Stimulated activated CD4-positive, alpha-beta T cell treated with anti-CD3 and anti-CD28 coated beads, Interleukin-1b, Interleukin-23, amount 100 ng/mL, for 4 hours (primary cell): ENCODE measurements at places on chromosomes 3 and 15.

- DNase-seq, result no peak
These were observed 33.4 kb downstream of the RAP2B start for GRCh38 chr3:153195349-153195879.

- DNase-seq, result no peak
These were observed 29.4 kb upstream of the HEG1 start for GRCh38 chr3:125085166-125085565.

GRCh38 chr3:106438887-106439286 is 570.1 kb upstream of the CBLB start:
- no peak for DNase-seq

- DNase-seq, result no peak
These were observed 288.9 kb upstream of the C2CD4B start for GRCh38 chr15:62453981-62454380.

DNA sequence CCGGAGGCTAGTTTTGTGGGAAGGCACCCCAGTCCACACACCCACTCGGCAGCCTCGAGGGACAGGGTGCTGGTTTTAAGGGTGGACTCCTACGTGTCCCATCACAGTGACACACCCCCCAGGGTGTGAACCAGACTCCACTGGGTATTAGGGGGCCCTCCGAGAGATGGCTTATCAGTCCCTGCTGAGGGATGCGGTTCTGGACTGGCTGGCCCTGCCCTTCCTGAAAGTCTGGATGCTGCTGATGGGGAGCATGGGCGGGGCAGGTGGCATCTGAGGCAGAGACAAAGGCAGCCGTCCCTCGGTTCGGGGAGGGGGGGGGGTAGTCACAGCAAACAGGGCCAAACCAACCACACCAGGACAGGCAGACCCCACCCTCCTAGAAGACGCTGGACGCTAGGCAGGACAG is 939 bp upstream of the ULK3 start:
- no peak for DNase-seq

- no peak for DNase-seq
These were observed 25.9 kb downstream of the CBLB start for GRCh38 chr3:105842943-105843342.

- DNase-seq, result no peak
These were observed 578.7 kb downstream of the SQOR start for GRCh38 chr15:46213551-46213950.

DNA sequence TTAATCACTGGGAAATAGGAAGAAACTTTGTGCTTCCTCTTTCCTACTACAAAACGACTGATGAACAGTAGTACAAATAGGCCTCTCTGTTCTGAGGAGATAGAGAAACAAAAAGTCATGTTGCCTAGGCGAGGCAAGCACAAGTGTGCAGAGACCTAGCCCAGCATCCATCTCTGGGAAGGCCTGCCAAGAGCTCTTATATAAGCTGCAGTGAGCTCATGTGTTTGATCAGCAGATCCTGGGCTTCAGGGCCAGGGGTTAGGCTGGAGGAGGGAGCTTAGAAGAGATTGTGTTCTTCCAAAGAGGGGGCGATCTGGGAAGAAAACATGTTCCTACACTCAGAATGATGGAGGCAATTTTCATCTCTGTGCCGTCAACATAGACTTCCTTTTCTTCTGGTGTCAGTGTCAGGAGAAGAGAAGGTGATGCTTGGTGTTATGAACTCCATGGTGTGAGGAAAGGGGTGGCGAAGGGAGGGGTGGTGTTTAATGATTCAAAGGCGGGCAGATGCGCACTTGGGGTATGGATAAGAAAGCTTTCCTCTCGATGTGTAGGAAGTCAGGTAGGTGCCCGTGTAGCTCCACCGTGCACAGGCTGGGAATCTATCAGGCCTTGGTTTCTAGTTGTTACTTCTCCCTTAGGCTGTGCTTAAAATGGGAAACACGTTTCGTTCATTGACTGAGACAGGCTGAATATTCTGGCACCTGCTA is 29.5 kb upstream of the ETV5 start:
- no peak for DNase-seq

DNA sequence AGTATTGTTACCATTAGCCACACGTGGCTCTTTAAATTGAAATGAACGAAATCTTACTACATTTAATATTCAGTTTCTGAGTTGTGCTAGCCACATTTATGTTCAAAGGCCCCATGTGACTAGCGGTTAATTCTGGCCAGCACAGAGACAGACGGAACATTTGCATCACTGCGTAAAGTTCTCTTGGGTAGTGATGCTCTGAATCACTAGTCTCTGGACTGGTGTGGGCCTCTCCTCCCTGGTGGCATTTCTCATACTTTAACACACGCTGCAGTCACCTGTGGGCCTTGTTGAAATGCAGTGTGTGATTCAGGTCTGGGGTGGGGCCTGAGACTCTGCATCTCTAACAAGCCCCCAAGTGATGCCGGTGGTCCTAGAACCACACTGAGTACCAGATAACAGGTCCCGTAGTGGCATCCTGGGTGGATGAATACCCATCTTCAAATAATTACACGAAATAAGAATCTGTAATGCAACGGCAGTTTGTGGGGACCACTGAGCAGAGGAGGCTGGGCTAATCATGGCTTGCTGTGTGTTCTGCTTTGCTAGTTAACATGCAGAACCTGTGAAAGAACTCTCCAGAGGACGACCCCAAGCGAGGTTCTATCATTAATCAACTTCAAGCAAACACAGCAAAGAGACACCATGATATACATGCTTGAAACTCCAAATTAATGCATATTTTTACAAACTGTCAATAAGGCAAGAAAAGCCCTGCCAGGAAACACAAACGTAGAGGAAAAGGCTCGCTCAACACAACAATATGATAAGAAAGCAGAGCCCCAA is 623.8 kb downstream of the FOXP1 start:
- no peak for DNase-seq

- DNase-seq, result no peak
These were observed 246.0 kb upstream of the NAALADL2 start for GRCh38 chr3:174613173-174613572.

GRCh38 chr15:71276336-71276665 is 161.0 kb downstream of the THSD4 start:
- DNase-seq, result no peak

GRCh38 chr15:38398134-38398533 is 55.8 kb upstream of the FAM98B start:
- no peak for DNase-seq

GRCh38 chr15:99502182-99502581 is 63.6 kb upstream of the MEF2A start:
- no peak for DNase-seq

GRCh38 chr3:46812237-46812791 is 50.9 kb downstream of the MYL3 start:
- DNase-seq, result peak; percentile 79

DNA sequence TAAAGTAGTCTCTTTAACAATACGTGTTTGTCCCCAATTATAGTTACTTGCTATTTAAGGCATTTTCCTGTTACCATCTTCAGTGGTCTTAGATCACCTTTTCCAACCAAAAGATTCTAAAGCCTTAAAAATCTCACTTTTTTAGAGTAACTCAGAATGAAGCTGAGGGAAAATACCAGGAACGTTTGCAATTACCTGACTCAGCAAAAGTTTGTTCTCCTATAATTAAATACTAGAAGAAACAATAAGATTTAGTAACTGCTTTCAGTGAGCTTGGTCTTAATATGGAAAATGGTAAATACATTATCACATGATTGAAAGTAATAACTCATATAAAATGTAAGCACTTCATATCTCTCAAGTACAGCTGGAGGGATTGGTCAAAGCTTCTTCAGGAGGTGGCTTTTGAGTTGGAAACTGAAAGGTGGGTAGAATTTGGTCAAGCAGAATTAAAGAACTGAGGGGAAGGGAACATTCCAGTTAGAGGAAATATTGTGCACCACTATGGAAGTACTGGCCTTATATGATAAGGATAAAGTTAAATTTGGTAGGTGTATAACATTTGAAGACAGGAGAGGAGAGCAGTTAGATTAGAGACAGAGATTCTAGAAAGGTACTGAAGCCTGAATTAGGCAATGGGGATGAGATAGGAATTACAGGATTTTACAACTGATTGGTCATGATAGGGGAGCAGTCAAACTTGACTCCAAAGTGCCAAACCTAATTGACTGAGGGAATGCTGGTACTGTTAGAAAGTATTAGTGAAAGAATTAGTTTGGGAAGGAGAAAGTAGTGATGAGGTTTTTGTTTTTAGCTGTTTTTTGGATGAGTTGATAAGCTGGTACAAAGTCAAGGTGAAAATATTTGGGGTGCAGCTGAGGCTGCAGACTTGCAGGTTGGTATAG is 21.9 kb downstream of the TSC22D2 start:
- no peak for DNase-seq

DNA sequence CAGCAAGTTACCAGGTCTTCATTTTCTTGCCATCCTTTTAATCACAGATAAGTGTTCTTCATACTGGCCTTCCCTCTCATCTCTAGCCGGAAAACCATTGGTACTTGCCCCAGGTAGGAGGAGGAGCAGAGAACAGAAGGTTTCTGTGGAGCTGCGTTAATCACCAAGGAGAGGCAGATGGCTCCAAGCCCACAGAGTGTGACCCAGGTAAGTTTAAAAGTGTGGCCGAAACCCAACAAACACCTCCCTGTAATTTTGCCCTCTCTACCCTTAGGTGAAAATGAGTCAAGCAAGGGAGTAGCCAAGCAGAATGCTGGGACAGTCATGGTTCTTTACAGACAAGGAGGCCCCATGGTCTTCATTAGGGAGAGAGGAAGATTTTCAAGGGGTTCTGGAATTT is 37.3 kb downstream of the NFKBIZ start:
- DNase-seq, result no peak
